ENCODE measurements at places on chromosomes 16 and 17.

DNA sequence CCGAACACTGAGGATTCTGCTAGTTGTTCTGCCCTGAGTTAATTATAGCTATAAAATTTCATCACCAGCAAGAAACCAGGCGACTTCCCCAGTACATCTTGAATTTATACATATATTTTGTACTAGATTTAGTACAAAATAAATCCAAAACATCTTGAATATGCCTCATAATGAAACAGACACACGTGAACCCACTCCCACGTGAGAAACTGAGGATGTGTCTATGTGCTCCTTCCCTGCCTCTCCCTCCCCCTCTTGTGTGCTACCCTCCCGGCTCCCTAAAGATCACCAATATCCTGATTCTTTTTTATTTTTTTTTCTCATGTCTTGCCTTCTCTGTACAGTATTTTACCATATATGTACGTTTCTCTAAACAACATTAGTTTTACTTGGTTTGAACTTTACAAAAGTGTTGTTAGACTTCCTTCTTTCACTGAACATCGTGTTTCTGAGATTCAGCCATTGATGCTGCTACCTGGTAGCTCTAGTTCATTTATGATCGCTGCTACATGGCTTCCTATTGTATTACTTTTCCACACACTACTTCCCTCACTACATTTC lies 1.1 kb upstream of the LCMT1 start:
- DNase-seq: no peak

DNA sequence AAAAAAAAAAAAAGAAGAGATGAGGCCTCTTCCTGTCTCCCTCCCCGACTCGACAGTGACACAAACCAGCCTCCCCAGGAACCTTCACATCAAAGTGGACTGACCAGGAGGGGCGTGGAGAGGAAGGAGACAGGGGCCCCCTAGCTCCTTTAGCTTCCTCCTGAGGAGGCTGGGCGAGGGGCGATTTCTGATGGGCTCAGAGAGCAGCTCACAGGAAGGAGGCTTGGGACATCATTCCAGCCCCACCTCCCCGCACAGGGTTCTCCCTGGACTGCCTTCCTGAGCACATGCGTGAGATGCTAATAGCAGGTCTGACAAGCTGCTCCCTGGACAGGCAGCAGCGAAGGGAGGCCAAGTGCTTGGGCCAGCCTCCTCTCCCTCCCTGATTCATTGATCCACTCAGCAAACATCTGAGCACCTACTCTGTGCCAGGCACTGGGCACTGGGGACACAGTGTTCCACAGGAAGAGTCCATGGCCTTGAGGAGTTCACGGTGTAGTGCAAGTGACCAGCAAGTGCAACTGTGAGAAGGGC lies 14.4 kb upstream of the DOK4 start:
- DNase-seq: no peak

- DNase-seq: no peak
These were observed 20.1 kb downstream of the SLC39A11 start for GRCh38 chr17:73072219-73072962.

DNA sequence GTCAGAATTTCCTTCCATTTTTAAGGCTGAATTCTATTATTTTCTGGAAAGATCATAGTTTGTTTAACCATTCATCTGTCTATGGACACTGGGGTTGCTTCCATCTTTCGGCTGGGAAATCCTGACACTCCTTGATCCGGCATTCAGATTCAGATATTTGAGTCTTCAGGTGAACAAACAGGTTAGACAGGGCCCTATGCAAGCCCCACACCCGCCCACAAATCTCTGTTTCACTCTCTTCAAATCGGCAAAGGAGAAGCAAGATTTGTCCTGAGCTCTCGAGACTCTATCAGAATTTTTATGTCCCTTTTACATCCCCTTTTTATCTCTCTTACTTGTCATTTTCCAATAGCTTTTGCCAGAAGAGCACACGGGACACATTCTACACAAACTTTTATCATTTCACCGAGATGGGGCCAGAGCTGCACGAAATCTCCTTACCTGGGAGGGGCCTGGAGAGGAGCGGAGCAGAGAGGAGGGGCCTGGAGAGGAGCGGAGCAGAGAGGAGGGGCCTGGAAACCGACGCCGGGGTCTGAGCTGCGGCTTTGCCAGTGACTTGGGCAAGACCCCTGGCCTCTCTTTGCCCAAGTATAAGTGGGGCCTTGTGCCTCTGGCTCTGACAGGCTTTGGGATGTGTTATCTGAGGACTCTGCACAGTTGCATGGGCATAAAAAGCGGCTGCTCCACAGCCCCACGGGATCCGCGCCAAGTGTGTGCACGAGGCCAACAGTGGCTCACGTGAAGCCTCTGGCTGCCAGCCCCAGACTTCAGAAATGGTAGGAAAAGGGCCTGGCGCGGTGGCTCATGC lies 54.3 kb upstream of the RBFOX3 start:
- DNase-seq: peak; percentile 49

- DNase-seq: no peak
These were observed 160.4 kb upstream of the PLCG2 start for GRCh38 chr16:81618661-81619060.

DNA sequence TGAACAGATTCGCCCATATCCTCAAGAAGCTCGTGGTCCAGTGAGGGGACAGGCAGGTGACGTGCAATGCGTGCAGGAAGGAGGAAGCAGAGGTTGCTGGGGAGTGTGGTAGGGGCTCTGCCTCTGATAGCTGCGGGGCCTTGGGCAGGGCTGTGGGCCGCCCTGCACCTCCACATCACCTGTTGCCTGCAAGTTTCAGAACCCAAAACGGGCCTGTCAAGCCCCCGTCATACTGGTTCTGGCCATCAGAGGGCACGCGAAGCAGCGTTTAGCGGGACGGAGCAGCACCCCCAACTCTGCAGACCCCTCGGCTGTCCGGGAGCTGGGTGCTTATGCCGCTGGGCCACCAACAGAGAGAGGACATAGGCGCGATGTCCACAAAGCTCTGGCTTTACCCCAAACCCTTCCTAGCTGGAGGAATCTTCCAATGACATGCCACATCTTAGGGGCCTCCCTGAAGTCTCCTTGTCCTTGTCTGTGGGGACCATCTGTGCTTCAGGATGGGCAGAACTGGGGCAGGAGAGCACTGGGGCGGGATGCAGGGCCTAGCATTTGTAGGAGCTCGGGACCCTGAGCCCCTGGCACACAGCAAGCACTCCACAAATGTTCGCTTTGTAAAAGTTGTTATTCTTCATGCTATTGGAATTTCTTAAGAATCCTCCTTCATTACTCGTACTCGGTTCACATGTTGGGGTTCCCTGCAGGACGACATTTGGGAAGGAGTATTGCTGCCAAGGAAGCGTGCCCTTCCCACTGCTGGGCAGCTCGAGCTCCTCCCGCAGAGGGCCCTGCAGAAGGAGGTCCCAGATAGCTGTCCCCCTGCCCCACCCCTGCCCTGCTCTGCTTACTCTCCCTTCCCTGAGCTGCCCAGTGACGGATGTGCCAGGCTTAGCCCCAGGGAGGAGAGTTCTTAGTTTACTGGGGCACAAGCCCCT lies 64.3 kb downstream of the CNGB1 start:
- no peak for DNase-seq

GRCh38 chr17:27473190-27473747 lies 17.0 kb downstream of the KSR1 start:
- DNase-seq: no peak

- peak; percentile 71 for DNase-seq
These were observed 565 bp downstream of the WDR45B start for GRCh38 chr17:82647593-82648164.

DNA sequence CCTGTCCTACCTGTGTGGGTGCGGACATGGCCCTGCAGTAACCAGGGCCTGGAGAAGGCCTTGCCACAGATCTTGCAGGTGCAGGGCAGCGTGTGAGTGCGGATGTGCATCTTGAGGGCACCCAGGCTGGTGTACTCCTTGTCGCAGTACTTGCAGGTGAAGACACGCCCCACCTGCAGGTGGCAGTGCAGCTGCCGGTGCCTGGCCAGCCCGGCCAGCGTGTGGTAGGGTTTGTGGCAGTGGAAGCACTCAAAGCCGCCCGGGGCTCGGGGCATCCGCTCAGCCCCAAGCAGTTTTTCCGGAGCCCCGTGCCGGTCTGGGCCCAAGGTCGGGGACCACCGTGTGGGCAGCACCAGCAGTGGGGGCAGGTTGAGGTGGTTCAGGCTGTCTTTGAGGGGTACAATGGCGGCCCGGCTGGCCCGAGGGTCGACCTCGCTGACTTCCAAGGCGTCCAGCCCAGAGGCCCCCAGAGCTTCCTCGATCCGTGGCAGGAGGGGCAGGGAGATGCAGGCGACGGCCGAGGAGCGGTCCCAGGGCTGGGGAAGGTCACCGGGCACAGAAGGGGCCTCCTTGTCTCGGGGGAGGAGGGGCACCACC lies 5.1 kb downstream of the SNAI3 start:
- no peak for DNase-seq

- DNase-seq: no peak
These were observed 32.7 kb downstream of the ADAMTS18 start for GRCh38 chr16:77402118-77402517.

DNA sequence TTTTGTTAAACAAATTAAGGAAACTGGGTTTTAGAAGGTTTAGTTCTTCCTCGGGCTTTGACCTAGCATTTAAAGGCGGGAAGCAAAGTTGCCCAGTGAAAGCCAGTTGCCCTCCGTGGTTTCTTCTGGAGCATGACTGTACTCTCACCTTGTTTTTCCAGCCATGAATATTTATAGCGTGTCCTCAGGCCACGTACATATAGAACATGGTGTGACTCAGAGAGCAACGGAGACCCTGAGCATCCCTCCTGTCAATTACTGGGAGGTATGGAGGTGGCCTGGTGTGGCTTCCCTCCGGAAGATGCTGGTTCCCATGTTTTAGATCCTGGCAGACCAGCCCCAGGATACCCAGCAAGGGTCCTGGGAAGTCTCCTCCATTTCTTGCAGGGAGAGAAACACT lies 48.4 kb downstream of the AKAP1 start:
- no peak for DNase-seq

DNA sequence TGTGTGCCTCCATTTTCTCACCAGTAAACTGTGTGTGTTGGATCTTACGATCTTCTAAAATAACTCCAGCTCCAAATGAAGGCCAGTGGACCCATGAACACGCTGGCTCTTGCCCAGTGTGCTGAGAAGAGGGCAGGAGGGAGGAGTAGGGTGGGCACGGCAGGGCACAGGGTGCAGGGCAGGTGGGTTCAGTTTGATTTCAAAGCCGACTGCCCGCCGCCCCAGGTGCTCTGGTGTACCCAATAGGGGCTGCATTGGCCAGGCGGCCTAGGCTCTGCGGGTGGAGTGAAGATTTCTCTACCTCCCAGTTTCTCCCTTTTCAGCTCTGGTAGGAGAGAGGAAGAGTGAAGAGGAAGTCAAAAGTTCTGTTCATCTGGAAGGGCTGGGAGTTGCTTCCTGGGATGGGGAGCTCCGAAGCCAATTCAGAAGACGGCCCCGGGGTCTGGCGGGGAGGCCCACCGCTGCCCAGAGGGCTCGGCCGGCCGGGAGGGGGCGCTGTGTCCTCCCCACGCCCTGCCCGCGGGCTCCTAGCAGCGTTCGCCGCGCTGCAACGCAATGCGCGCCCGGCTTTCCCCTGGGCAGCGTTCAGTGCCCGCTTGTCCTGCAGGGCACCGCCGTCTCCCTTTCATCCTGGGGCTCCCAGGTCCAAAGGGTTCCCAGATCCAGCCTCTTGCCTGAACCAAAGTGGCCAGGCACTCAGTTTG lies 1.1 kb upstream of the CRHR1 start:
- DNase-seq: peak; percentile 56

DNA sequence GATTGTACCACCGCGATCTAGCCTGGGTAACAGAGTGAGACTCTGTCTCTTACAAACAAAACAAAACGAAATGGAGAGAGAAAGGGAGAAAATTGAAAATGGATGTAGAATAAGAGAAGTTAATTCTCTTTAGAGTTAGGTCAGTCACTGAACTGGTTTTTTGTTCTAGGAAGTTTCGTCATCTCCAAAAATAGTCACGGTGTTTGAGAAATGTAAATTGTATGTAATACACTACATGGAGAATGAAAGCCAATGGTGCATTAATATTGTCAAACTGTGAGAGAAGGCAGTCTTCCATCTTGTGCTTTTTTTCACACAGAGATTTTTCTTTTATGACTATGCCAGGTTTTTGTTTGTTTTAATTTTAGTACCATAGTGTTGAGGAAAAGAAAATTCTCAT lies 145.9 kb downstream of the BCAS3 start:
- DNase-seq: no peak

- DNase-seq: no peak
These were observed 34.4 kb downstream of the CDRT4 start for GRCh38 chr17:15432807-15433611.

GRCh38 chr17:46722662-46723285 lies 95.7 kb downstream of the WNT3 start:
- DNase-seq: no peak

GRCh38 chr17:13209081-13209480 lies 191.3 kb upstream of the ELAC2 start:
- no peak for DNase-seq

GRCh38 chr17:32565401-32565800 lies 78.6 kb downstream of the CDK5R1 start:
- DNase-seq: no peak

- DNase-seq: peak; percentile 33
These were observed 15.4 kb upstream of the HOXB9 start for GRCh38 chr17:48641541-48642058.

DNA sequence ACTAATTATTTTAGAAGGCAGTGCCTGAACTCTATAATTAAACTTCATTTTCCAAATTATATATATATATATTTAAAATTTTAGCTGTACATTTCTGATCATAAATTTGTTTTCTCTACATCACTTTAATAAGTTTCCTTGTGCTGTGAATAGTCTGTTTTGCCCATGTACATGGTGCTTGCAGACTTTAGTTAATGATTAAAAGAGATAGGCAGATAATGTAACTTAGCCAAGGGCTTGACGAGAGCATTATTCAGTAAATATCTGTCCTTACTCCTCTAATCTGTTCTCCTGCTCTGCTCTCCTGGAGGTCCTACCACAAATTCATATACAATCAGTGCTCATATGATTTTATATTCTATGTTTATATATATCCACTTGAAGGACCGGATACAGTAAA lies 595.2 kb upstream of the KIF2B start:
- DNase-seq: peak; percentile 3

DNA sequence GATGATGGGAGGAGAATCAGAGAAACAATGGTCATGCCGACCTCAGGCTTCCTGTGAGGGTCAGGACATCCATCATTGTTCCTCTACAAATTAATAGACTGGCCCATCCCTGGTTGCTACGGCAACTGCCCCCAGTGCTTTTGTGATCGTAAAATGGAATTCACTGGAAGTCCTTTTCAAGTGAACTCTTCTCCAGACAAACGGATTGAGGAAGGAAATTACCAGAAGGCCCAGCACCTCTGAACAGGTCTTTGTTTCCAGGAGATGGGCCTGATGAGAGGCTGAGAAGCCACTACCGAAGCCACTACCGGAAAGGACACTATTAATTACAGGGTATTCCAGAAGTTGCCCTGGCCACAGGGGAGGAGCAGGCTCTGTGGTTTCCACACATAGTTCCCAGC lies 126.0 kb downstream of the MGAT5B start:
- no peak for DNase-seq

DNA sequence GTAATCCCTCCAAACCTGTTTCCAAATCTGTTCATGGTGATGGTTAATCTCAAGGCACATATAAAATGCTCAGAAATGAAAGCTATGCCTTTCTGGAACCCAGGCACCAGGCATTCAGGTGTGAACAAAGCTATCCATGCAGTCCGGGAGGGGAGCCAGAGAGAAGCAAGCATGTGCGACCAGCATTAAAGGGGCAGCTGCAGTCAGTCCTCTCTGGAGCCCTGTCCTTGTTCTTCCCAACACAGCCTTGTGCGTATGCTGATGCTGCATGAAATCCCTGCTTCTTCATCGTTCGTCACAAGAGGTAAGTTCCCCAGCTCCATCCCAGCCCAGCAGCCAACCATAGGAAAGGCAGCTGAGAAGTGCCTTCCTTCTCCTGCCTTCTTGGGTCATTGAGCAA lies 148.7 kb downstream of the GRIN2A start:
- no peak for DNase-seq

GRCh38 chr17:81123052-81124048 lies 42.0 kb upstream of the PVALEF start:
- DNase-seq: no peak
